ENCODE measurements at places on chromosomes 16 and 17.

GRCh38 chr17:69802045-69802740 lies 272.8 kb upstream of the KCNJ16 start:
- DNase-seq, result no peak
- no peak overlapping the region for H3K4me3 ChIP-seq
- no peaks in the 10 kb centered on the region for H3K36me3 ChIP-seq
- H3K27me3 ChIP-seq, result no peaks in the 10 kb centered on the region

- H3K4me1 ChIP-seq, result no peaks in the 10 kb centered on the region
- no peak overlapping the region for H3K4me3 ChIP-seq
- no peaks in the 10 kb centered on the region for H3K36me3 ChIP-seq
- H3K27me3 ChIP-seq, result no peaks in the 10 kb centered on the region
- no peak for DNase-seq
Measured at GRCh38 chr16:48184681-48185080, 28.9 kb upstream of the ABCC12 start.

DNA sequence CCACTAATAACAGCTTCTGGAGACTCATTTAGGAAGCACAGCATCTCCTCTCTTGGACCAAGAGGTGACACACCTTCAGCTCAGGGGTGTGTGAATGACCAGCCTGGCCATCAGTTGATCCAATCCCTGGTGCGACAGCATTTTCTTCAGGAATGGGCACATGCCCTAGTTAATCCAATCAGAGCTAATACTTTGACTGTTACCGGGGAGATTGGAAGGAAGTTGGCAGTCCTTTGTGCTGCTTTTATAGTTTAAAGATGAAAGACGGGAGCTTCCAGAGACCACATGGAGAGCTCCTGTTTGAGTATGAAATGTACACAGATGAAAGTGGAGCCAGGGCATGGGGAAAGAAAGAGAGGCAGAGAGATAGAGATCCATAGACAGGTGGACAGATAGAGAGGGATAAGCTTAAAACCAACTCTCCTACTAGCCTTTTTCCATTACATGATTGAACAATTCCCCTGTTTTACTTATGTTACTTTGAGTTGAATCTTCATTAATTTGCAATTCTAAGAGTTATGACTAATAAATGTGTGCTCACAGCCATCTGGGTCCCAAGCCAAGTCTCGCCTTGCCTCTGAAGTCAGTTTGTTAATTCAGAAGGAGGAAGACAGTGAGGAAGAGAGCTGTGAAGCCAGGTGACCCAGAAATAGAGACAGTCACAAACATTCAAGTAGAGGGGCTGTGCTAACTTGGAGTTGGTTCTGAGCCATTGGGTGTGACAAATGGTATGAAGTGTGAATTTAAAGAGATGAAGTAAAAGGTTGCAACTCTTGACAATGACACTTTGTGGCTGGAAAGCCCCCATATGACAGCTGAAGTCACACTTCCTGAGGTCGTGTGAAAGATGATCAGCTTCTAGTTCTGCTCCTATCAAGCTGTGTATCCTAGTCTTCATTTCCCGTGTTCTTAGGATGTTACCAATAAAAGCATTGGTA lies 120.0 kb upstream of the GOT2 start:
- no peak overlapping the region for H3K27ac ChIP-seq
- no peak overlapping the region for H3K4me3 ChIP-seq
- peak; percentile 12 for DNase-seq
- H3K4me1 ChIP-seq, result no peaks in the 10 kb centered on the region

GRCh38 chr17:37831986-37832385 lies 87.1 kb upstream of the HNF1B start:
- no peaks in the 10 kb centered on the region for H3K27me3 ChIP-seq
- no peak for DNase-seq
- H3K27ac ChIP-seq, result no peak overlapping the region
- H3K36me3 ChIP-seq, result no peaks in the 10 kb centered on the region
- H3K4me1 ChIP-seq, result no peaks in the 10 kb centered on the region

DNA sequence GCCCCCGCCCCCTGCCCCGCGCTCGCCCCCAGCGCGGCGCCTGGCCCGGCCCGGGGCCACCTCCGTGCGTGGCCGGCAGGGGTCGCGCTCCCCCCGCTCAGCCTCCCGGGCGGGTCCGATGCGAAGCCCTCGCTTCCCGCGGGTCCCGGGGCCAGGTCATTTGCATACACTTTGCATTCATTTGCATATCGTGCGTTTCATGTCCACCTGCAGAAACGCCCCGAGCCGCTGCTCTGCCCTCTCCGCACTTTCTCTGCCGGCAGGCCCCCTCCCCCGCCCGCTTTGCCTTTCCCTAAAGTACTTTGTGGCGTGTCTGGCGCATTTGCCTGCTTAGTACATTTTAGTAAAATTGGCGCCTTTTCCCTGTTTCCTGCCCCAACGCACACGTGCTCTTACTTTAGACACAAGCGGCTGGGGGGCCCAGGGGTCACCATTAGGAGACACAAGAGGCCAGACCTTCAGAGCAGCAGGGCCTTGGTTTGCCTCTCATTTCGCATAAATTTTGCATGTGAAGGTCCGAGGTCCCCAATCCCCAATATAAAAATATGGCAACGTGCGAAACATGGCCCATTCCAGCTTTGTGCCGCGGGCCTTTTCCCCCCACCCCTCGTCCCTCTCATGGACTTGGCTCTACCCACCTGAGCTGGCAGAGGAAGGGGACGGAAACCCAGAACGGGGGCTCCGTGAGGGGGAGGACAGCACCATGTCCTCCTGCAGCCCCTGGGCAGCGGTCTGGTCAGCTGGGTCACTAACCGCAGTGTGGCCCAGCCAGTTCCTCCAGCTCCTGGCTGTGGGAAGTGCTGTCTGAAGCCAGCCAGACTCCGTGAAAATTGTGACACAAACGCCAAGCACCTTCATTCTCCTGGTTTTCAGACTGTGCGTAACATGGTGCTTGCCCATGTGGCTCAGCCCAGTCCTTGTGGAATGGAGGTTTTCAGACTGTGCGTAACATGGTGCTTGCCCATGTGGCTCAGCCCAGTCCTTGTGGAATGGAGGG lies 34.8 kb downstream of the CBFA2T3 start:
- peaks cover 10% of the 10 kb centered on the region for H3K4me1 ChIP-seq
- H3K27me3 ChIP-seq, result no peaks in the 10 kb centered on the region
- no peak overlapping the region for H3K27ac ChIP-seq
- H3K4me3 ChIP-seq, result no peak overlapping the region
- peak; percentile 63 for DNase-seq
- H3K36me3 ChIP-seq, result no peaks in the 10 kb centered on the region

DNA sequence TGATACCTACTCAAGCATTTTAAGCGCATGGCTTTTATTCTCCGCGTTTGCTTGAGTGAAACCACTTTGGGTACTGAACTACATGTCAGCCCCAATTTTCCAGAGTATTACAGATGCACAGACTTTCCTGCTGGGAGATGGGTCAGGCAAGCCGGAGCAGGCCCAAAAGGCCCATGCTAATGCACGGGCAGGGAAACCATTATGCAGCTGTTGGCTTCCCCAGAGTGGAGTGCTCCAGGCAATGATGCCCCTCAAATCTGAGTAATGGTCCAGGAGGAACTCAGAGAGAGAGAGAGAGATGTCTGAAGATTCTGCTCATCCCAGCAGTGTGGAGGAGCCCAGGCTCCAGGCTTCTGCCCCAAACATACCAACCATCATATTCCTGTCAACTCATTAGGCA lies 80.2 kb downstream of the CDH11 start:
- no peak overlapping the region for H3K27ac ChIP-seq
- no peak for DNase-seq
- no peak overlapping the region for H3K4me3 ChIP-seq
- no peaks in the 10 kb centered on the region for H3K27me3 ChIP-seq
- no peaks in the 10 kb centered on the region for H3K4me1 ChIP-seq
- peaks cover 38% of the 10 kb centered on the region for H3K36me3 ChIP-seq

DNA sequence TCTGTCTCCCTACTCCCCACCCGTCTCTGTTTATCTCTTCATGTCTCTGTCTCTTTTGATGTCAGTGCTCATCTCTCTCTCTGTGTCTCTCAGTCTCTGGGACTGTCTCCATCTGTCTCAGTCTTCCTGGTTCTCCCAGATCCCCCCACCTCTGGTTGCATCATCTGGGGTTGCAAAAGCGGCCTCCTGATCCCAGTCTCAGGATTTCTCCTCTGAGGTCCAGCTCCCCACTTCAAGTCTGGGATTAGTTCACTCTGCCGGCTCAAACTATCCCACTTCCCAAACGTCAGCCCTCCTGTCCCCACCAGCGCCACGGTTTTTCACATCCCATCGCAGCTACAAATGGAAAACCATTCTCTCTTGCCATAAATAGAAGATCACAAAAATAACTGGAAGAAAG lies 9.0 kb downstream of the TEKT5 start:
- no peaks in the 10 kb centered on the region for H3K27me3 ChIP-seq
- H3K4me3 ChIP-seq, result no peak overlapping the region
- no peak for DNase-seq
- no peaks in the 10 kb centered on the region for H3K36me3 ChIP-seq
- no peak overlapping the region for H3K27ac ChIP-seq
- H3K4me1 ChIP-seq, result no peaks in the 10 kb centered on the region

GRCh38 chr16:68892898-68893297 lies 49.6 kb downstream of the TANGO6 start:
- no peak overlapping the region for H3K27ac ChIP-seq
- H3K4me1 ChIP-seq, result no peaks in the 10 kb centered on the region
- no peaks in the 10 kb centered on the region for H3K27me3 ChIP-seq
- no peaks in the 10 kb centered on the region for H3K36me3 ChIP-seq
- DNase-seq, result no peak

GRCh38 chr16:29906520-29907244 lies 6.4 kb downstream of the ASPHD1 start:
- H3K36me3 ChIP-seq, result no peaks in the 10 kb centered on the region
- no peak overlapping the region for H3K4me3 ChIP-seq
- no peak for DNase-seq
- H3K27me3 ChIP-seq, result no peaks in the 10 kb centered on the region
- no peak overlapping the region for H3K27ac ChIP-seq
- H3K4me1 ChIP-seq, result no peaks in the 10 kb centered on the region

DNA sequence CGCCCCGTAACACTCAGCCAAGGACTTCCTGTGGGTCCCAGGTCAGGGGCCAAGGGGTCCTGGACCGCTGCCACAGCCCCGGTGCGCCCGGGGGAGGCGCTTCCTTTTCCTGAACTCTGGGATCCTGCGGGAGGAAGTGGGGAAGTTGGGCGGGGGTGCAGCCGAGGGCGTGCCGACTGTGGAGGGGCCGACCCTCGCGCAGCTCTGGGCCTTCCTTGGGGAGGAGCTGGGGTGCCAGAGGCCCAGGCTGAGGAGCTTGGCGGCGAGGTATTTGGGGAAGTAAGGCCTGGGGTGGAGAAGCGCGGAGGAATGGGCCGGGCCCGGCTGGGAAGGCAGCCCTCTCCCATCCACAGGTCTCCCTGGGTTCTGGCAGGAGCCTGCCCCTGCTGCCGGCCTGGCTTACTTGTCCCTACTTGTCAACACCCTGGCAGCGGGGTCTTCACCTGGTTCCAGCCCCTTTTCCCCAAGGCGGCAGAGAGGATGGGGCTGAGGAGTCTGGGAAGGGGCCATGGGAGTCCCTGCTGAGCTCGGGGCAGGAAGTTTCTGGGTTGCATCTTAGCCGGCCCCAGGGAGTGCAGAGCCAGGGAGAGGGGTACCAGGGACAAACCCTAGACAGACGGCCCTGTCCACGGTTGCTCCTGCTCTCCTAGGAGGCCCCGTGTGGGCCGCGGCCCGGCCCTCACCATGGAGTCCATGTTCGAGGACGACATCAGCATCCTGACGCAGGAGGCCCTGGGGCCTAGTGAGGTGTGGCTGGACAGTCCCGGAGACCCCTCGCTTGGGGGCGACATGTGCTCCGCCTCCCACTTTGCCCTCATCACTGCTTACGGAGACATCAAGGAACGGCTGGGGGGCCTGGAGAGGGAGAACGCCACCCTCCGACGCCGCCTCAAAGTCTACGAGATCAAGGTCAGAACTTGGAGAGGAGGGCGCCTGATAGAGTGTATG lies 1.7 kb downstream of the TBKBP1 start:
- peak; percentile 53 for DNase-seq
- no peaks in the 10 kb centered on the region for H3K4me1 ChIP-seq
- H3K4me3 ChIP-seq, result peak overlapping the region; percentile 12

DNA sequence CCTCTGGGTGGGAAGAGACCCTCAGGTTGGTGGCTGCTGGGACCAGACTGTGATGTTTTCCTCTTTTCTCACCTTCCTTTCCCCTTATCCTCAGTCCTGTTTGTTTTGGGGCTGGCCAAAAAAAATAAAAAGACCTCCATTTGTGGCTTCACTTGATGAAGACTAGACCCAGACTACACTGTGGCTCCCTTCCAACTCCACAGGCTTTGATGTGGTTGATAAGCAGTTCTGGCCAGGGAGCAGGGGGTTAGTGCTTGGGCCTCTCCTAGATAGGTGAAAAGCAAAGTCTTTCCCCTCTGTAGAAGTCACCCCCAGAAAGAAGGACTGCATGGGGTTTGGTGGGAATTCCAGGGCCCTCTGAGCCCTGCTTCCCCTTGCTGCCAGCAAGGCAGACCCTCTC lies 11.2 kb upstream of the ADAM11 start:
- no peaks in the 10 kb centered on the region for H3K27me3 ChIP-seq
- no peak for DNase-seq
- H3K4me3 ChIP-seq, result no peak overlapping the region
- H3K4me1 ChIP-seq, result no peaks in the 10 kb centered on the region
- H3K27ac ChIP-seq, result no peak overlapping the region
- peaks cover 32% of the 10 kb centered on the region for H3K36me3 ChIP-seq

GRCh38 chr16:49382916-49383315 lies 9.3 kb downstream of the C16orf78 start:
- H3K27me3 ChIP-seq, result no peaks in the 10 kb centered on the region
- no peak overlapping the region for H3K4me3 ChIP-seq
- DNase-seq, result no peak
- H3K4me1 ChIP-seq, result no peaks in the 10 kb centered on the region

GRCh38 chr17:72199256-72199655 lies 78.4 kb downstream of the SOX9 start:
- no peaks in the 10 kb centered on the region for H3K27me3 ChIP-seq
- DNase-seq, result no peak
- no peak overlapping the region for H3K27ac ChIP-seq
- no peaks in the 10 kb centered on the region for H3K36me3 ChIP-seq

- peak; percentile 48 for DNase-seq
- H3K4me3 ChIP-seq, result no peak overlapping the region
- H3K4me1 ChIP-seq, result peaks cover 8% of the 10 kb centered on the region
Measured at GRCh38 chr17:5877948-5878347, 192.2 kb upstream of the WSCD1 start.

DNA sequence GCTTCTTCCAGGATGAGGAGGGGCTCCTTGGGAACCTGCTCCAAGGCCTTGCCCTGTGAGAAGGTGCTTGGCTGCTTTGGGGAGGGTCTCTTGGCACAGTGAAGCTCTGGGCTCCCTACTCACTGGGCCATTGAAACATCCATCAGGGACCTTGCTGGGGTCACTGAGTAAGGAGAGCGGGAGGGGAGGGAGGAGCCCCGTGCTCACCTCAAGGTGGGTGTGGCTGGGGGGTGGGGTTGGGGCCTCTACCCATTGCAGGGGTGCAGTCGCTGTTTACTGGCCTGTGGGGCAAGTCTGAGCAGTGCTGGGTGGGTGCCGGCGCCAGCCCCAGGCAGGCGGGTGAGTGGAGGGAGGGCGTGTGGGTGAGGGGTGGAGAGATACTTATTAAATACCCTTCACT lies 9.9 kb downstream of the TNS4 start:
- H3K4me3 ChIP-seq, result no peak overlapping the region
- no peak overlapping the region for H3K27ac ChIP-seq
- no peaks in the 10 kb centered on the region for H3K4me1 ChIP-seq
- DNase-seq, result peak; percentile 8

GRCh38 chr17:27473190-27473747 lies 17.0 kb downstream of the KSR1 start:
- no peak overlapping the region for H3K4me3 ChIP-seq
- DNase-seq, result no peak
- no peaks in the 10 kb centered on the region for H3K36me3 ChIP-seq
- peak overlapping the region; percentile 52 for H3K27ac ChIP-seq

- DNase-seq, result peak; percentile 7
- H3K4me3 ChIP-seq, result no peak overlapping the region
- no peaks in the 10 kb centered on the region for H3K27me3 ChIP-seq
- no peak overlapping the region for H3K27ac ChIP-seq
Measured at GRCh38 chr16:9499941-9500593, 408.6 kb downstream of the HAPSTR1 start.
